ENCODE measurements at places on chromosomes 12 and 14.

DNA sequence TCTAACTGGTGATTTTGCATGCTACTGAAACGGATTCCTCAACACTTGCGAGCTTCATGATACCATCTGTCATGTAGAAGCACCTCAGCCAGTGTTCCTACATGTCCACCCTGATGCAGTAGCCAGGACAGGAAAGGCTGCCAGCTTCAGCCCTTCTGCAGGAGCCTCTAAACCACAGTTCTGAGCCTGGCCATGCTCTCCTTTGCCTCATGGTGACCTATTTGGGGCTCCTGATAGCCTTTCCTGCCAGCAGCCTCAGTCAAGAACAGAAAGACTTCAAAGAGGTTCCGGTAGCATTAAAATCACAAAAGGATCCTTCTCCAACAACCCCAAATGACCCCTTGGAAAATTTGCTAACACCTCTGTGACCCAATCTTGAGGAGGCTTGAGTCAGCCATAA is 96.0 kb downstream of the CNTN1 start:
- no peak for DNase-seq

GRCh38 chr12:57832966-57833365 is 13.6 kb downstream of the CTDSP2 start:
- no peak for DNase-seq

- no peak for DNase-seq
Measured at GRCh38 chr14:74514471-74514941, 20.9 kb downstream of the ISCA2 start.

- DNase-seq, result no peak
Measured at GRCh38 chr14:79809849-79810612, 401.3 kb downstream of the DIO2 start.

DNA sequence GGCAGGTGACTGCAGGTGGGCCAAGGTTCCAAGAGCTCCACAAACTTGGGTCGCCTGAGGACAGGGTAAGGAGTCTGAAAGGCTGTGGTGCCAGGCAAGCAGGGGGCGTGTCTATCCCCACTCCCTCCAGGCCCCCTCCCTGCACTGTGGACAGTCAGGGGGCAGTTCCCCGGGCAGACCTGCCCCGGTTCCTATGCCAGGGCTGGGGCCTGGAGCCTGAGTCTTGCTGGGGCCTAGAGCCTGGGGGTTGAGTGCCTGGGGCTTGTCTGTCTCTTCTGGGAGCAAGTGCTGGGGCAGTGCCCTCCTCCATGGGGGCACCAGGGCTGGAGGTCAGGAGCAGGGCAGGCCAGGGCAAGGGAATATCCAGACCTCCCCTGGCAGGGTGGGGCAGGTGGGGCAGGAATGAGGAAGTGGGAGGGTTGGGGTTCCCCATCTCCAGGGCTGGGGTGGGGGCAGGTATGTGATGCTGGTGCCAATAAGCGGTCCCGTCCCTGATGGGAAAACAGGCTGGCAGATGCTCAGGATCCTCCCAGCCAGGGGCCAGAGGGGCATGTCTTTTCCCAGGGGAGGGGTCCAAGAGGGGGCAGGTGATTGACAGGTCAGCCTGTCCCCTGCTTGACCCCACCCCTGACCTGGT is 11.9 kb upstream of the TNFAIP2 start:
- DNase-seq, result no peak

DNA sequence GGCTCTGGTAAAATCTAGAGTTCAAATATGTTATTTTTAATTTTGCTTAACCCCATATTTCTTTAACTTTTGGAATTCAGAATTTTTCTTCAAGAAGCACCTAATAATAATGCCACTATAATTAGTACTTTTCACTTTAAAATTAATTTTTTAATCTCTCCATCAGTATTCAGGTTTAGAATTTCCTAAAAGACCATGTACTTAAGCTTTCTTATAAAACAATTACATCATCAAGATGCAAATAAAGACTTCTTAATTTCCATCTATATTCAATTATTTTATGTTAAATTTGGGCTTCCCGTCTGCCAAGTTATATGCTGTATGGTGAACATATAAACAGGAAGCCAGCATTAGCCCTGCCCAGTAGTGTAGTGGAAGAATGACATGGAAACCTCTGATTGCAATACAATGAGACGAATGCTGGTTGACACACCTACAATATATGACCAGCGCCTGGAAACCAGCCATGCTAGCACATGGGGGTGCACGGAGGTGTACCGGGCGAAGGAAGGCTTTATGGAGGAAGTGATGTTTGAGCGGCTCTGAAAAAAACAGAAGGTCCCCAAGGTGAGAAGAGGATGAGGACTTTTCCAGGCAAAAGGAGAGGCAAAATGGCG is 82.2 kb downstream of the LLPH start:
- DNase-seq, result no peak

GRCh38 chr14:77268989-77269600 is 1.9 kb downstream of the NGB start:
- no peak for DNase-seq

DNA sequence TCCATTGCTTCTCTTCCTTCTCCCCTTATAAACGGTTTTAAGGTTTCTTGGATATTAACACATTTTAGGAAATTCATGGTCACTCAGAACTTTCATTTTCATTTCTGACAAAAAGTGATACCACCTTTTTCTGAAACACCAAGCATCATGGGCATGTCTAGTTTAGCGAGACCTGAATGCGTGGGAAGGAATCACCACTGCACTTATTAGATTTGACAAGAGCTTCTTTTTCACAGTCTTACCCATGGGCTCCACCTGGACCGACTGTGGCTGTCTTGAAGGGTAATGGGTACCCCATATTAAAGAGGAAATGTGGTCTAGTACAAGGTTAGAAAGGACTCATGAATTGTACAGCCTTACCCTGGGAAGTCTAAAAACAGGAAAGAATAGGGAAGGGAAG is 95.4 kb downstream of the KCNK10 start:
- no peak for DNase-seq

DNA sequence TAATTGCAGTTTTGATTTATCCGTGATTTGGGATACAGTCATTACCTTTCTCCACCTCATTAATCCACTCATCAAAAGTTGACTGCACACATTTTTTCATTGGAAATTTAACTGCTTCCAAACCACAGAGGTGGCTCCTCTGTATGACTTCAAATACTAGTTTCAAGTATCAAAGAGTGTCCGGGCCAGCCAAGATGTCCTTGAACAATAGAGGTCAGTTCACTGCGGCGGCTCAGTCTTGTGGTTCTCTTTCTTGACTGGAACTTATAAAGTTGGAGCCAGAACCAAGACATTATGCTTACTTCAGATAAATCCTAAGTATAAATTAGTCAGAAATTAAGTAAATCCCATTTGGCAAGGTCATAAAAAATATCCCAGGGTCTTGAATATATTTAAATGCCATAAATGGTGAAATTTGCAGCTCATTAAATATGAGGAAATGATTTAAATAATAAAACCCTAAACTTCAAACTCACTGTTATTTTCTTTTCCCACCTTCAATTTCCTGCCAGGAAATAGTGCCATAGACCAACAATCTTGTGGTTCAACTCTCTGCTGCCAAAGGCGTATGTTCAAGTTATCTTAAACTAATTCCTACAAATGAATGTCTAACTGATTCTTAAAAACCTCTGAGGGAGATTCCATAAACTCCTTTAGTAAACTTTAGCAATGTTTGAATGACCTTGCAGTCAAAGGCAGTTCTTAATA is 360.8 kb downstream of the AEBP2 start:
- DNase-seq, result no peak

DNA sequence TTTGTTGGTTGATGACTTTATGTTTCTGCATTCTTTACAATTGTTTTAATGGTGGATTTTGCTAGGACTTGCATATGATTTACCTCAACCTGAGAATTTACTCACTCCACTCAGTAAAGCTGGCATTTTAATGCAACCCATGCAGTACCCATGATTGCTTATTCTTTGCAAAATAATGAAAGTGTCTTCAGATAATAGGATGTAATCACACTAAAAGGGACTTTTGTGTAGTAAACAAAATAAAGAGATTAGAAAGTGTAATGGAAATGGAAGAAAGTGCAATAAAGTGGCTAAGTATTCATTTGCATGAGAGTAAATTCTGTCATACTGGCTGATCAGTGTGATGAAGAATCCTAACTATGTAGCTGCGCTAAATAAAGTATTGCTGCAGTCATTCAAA is 87.6 kb upstream of the NOVA1 start:
- DNase-seq, result no peak

- DNase-seq, result no peak
Measured at GRCh38 chr14:85010186-85010585, 519.8 kb upstream of the FLRT2 start.

DNA sequence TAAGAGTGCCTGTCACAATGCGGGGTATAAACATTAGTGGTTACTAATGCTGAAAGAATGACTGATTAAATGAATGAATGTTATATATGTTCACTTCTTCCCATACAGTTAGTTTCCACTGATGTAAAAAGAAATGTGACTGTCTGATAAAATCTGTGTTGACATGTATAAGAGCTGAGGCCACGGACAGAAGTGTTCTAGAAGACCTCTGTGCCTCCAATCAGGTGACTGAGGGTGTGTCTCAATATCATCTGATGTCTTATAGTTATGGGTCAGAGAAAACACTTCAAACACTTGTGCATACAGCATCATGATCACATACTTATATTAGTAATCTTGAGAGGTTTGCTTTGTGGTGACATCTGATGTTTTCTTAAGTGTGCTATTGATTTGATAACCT is 183.4 kb downstream of the TTC7B start:
- DNase-seq, result no peak

DNA sequence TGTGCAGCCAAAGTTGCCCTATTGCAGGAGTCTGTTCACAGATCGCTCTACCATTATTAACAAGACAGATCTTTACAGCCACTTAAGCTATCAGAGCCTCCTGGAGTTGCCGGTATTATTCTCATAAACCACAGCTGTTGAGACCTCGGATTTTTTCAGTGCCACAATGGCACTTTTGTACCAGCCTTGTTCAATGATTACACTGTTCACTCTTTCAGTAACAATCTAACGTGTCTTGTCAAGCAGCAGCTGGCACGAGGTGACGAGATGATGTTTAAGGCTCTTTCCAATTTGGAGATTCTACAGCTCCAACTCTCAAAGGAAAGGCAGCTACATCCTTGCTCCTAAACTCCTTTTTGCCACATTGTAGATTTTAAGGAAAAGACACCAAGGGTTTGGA is 30.7 kb downstream of the LRIG3 start:
- DNase-seq, result no peak

- no peak for DNase-seq
Measured at GRCh38 chr12:70920251-70920851, at the start of gene PTPRR. Gene PTPRR, minus strand, starts transcription at chr12:70920738. Its CDS starts 348 bp downstream, at chr12:70920390.

DNA sequence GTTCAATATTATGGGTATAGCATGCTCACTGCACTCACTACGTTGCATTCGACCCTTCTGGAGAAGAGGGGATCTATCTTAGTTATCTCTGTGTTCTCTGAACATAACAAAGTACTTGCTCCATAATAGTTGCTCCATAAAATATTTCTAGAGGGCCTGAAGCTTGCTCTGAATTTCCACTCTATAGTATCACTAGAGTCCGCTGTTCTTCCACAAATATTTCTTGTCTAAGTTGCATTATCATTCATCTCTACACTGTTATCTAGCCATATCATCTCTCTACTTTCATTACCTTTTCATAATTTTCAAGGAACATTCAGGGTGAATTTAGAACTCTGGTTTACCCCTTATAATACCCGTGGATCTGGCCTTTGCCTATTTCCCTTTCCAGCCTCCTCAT is 246.1 kb upstream of the PDE3A start:
- no peak for DNase-seq

GRCh38 chr14:60958146-60958545 is 22.7 kb downstream of the TRMT5 start:
- DNase-seq, result no peak

- DNase-seq, result no peak
Measured at GRCh38 chr14:55837467-55837866, 257.5 kb downstream of the KTN1 start.

Measured in stimulated activated CD8-positive, alpha-beta memory T cell treated with anti-CD3 and anti-CD28 coated beads, Interleukin-7, amount 100 ng/mL, for 1 hour (primary cell).